Frontal cortex (tissue), 4 donors: ENCODE measurements at places on chromosomes 12 and 14.

GRCh38 chr14:90342327-90342726 is 10.6 kb upstream of the NRDE2 start:
- DNase-seq, result no peak

GRCh38 chr12:39443929-39444209 is 949 bp upstream of the KIF21A start:
- no peak for DNase-seq

GRCh38 chr12:58893495-58893894 is 26.8 kb downstream of the LRIG3 start:
- no peak for DNase-seq

DNA sequence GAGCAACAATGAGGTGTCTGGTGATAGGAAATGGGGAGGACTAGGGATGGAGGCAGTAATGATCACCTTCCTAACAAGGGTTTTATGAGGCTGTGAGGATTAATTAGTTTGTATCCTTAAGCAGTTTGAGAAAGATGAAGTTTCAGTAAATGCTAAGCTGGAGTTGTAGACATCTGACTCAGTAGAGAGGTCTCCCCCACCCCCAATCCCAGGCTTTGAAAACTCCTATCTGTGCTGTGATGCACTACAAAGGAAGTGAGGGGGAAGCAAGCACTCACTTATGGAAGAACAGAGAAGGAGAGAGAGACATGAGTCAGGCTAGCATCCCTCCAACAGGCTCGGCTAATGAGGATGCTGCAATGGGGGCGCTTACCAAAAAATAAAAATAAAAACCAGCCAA is 5.5 kb upstream of the BCL11B start:
- no peak for DNase-seq

DNA sequence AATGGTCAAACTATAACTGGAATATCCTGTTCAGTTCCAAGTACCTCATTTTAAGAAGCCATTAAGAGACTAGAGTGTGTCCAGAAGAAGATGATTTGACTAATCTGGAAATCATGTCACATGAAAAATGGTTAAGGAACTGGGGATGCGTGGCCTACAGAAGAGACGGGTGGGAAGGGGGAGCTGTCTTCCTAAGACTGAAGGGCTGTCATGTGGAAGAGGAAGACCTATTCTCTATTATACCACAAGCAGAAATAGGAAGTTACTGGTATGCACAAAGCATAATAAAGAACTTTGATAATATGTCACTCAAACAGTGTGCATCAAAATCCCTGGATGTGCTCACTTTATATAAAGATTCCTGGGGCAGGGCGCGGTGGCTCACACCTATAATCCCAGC is 50.3 kb downstream of the HECTD4 start:
- no peak for DNase-seq

DNA sequence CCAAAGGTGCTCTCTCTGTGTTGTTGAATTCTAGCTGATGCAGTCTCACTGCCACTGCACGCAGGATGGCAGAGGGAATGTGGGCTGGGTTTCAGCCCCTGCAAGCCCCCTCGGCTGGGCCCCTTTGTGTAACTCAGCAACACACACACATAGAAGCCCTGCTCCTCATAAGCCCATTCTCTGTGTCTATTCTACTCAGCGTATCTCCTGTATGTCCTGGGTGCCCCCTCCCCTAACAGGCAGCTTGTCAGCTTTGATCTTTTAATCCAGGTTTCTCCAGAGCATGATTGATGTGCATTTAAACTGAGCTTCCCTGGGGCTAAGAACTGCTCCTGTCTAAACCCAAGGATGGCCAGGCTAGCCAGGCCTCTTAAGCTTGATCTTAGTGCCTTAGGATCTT is 43.0 kb downstream of the SRRM4 start:
- no peak for DNase-seq

- DNase-seq, result peak; percentile 44
Measured at GRCh38 chr12:94149119-94149780, 873 bp downstream of the PLXNC1 start.

DNA sequence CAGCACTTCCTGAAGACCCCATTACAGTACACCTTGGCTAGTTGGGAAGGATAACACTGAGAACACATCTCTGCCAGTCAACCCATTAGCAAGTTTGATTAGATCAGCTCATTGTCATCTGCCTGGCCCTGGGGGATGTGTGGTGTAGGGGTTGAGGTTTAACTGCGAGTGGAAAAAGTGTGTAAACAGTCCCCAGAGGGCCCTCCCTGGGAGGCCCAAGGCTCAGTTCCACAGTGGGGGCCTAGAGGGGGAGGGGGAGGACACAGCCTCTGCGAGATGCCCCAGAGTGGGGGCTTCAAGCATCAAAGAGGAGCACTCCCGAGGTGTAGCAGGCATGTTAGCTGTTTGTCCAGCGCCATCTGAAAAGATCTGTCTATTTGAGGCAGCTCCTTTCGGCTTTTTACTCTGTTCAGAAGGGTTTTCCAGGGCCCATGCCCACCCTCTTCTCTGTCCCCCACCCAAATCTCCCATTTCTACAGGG is 344 bp downstream of the LPAR5 start:
- DNase-seq, result no peak

DNA sequence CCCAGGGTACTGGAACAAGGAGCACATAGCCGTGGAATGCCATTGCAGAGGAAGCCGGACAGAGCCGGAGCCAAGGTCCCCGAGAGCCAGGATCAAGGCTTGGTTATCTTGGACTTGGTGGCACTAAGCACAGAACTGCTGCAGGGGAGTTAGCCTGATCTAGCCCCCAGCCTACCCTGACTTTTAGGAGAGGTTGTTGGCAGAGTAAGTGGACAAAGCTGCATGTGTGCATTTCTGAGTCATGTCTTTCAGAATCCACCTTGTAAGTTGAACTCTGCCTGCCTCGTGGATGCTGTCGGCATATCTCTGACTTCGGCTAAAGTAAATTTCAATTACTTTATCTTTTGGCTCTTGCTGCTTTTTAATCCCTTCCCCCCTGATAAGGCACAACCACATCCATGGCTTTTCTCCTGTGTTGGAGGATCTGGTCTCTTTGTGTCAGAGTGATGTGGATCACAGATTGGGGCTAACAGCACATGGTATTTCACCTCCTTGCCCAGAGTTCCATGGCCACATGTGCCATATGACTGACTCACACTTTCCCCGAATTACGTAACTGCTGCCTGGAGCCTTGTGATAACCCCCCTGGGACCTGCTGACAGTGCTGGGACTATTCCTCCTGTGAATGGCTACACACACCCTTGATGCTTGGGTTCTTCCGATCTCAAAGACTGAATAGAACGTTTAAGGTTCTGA is 240.3 kb downstream of the EMP1 start:
- no peak for DNase-seq

DNA sequence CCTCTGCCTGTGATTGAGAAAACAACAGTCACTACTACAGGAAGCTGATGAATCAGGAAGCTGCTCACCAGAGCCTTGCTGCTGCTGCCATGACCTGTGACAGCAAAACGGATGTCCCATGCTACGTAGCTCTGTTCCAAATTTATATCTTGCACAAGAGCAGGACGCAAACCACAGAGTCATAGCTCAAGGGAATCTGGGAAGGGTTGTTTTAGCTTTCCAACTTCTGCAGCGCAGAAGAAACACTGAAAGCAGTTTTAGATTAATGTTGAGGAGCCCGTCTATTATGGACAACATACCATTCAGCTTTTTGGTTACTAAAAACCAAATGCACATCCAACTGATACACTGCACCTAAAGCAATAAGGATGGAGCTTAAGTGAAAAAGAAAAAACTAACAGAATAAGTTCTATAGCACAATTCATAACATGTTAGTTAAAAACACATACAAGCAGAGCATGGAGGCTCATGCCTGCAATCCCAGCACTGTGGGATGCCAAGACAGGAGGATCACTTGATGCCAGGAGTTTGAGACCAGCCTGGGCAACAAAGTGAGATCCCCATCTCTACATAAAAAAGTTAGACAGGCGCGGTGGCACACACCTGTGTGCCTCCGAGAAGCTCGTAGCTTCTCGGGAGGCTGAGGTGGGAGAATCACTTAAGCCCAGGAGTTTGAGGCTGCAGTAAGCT is 1.7 kb upstream of the ANKRD33 start:
- peak; percentile 73 for DNase-seq

DNA sequence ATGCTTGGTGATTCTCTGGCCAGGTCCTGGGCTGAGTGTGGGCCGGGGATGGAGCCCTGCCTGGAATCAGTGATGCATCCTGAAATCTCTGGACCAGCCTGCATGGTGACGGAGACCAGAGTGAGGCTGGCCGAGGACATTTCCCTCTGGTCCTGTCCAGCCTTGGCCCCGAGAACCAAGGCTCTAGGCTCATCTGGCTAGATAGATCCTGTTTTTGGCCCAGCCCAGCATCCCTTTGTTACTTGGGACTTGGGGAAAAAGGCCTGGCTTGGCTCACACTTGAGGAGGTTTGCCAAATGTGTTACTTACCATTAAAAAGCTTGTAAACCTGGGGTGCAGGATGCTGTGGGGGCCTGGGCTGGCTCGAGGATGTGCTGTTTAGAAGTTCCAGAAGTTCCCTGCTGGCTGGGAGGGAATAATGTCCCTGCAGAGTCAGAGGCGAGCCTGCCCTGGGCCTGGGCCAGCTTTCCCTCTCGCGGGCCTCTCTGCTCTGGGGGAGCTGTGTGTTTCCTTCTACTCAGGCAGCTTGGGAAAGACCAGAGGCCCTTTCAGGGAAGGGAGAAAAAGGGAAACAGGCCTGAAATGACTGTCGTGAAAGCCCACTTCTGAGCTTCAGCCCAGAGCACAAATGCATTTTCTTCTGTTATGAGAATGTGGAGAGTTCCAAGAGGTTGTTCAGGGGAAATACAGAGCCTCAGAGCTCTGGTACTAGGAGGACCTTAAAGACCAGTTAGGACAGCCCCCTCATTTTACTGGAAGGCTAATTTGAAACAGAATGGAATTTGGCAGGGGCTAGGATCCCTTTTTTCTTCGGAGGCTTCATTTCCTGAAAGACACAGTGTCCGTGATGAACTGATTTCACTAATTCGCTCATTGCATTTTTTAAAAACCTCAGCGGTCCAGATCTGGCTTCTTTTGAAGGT is 47.2 kb upstream of the CTDSP2 start:
- DNase-seq, result peak; percentile 53

GRCh38 chr12:16763901-16764300 is 157.9 kb upstream of the LMO3 start:
- no peak for DNase-seq

DNA sequence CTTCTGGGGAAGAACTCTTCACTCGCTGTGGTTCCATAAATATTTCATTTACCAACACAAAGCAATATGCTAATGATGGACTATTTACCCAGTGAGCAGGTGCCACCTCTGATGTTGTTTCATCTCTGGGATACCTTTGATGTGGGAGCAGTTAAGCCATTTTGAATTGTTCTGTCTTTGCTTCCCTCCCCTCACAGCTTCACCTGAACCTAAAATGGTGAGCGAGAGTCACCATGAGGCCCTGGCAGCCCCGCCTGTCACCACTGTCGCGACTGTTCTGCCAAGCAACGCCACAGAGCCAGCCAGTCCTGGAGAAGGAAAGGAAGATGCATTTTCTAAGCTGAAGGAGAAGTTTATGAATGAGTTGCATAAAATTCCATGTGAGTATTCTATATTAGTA is 352.7 kb downstream of the SYT1 start:
- DNase-seq, result no peak

GRCh38 chr12:638953-639557 is 24.2 kb downstream of the NINJ2 start:
- DNase-seq, result no peak
